ENCODE measurements at places on chromosomes 7 and 10.

DNA sequence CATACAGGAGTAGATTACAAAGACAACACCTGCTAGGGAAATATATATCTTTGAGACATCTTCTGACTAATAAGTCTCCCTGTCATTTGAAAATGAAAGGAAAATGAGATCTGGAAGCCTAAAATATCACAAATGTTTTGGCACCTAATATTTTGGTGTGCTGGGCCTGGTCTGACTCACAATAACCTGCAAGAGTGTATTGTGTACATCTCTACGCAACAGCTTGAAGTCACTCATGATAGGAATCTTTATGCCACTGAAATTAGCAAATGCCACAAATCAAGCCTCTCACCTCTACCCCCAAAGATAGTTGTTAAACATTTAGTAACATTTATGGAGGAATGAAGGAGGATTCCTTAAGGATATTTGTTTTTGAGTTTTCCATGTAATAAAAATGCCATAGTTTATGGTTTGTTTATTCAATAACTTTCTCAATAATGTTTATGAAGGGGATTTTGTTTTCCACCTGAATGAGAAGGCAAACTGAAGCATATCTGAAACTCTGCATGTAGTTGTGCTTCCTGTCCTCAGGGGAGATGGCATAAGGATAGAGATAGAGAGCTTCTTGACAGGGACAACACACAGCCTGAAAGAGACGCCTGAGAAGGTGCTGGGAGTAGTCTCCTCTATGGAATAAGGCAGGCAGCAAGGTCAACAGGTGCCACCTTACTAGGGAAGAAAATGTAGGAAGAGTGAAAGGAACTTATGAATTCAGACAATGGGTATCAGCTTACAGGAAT lies 197.4 kb downstream of the AHR start:
- no peak for DNase-seq

DNA sequence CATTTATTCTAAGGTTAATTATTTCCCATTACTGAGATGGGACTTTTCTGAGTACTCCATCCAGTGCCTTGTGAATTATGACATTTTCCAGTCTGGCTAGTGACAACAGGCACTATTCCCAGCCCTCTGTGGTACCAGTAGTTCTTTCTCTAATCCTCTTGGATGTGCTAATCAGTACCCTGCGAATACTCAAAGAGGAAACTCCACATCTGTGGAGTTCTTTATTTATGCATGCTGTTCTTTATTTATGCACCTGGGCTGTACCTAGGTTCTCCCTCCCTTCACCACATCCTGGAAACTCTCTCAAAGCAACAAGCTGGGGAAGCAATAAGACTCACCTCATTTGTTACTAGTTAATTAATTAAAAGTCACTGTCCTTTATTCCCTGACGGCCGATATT lies 83.5 kb downstream of the TSPAN12 start:
- no peak for DNase-seq

DNA sequence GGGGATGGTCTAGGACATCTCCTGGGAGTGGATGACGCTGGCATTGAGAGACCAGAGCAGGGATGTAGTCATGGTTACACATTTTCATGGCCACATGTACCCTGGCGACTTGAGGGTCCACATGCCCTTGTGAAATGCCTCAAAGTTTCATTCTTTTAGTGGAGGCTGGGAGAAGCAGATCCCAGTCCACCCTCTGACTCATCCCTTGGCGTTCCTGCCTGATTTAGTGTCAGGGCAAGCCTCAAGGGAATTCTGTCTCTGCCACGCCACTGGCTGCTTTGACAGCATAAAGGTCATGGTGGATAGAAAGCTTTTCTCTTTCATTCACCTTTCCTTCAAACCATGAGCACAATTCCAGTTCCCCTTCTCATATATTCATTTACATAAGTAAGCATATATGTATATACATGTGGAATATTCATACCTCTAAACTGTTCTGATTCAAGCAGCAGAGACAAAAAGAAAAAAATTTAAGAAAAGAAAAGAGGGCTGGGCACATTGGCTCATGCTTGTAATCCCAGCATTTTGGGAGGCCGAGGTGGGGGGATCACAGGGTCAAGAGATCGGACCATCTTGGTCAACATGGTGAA lies 21.8 kb upstream of the KIF5B start:
- peak; percentile 69 for DNase-seq

DNA sequence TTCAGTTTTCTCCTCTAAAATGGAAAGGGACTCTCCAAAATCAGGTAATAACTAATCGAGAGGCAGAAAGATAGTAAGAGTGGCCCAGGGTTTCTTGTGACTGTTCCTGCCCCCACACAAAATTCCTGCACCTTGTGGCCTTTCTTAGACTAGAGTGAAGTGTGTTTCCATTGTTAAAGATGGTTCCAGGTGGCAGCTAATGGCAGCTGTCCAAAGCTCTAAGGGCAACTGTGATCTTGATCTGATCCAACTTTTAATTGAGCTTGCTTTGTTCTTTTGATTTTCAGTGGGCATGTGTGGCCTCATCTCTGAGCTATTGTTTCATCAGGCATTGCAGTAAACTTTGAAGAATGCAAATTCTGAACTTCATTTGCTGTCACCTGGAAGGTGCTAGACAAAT lies 19.4 kb downstream of the ACSL5 start:
- no peak for DNase-seq

- peak; percentile 11 for DNase-seq
Measured at GRCh38 chr7:107079212-107079940, 34.9 kb downstream of the PRKAR2B start.

DNA sequence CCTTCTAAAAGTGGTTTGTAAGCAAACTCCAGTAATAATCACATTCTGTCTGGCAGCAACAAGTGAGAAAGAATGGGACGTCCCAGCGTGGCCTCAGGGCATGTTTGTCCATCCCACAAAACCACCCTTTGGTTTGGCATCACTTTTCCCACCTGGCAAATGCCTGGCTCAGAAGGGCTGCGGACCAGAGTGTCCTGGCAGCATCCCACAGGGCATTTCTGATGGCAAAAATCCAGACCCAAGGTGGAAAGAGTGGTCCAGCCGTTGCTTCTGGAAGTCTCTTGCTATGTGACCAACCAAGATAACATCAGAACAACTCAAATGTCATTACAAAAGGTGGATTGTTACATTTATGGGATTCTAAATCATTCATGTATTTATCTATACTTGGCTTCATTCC lies 174.4 kb downstream of the CREB5 start:
- no peak for DNase-seq

DNA sequence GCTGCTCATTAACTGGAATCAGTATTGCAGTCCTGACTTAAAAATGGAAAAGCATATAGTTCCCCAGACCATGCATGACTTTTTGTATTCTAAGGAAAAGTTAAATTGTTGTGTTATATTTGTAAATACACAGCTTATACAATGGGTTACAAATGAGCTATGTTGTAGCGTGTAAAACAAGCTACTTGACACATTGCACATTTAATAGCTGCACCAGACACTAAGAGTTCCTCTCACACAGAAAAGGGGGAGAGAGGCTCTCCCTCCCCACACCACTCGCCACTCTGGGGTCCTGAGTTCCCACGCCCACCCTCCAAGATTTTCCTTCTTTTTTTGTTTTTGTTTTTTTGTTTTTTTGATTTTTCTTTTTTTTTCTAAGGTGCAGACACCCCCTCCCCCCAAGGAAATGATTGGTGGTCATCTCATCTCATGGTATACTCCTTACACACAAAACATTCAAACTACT lies 6.3 kb downstream of the KLF6 start:
- DNase-seq = peak; percentile 55

- peak; percentile 62 for DNase-seq
Measured at GRCh38 chr10:87864496-87865059, 1.2 kb downstream of the PTEN start.

Data from osteoblast (primary cell).